ENCODE measurements at places on chromosomes 7 and 10. TPM values are rescaled to one million over a fixed set of nuclear protein-coding genes. Genes with fewer than 3 reads are reported as not detected.

The CHCHD3 gene
- 65.3 TPM for total RNA-seq

The COL28A1 gene
- not detected for total RNA-seq

The NAT16 gene
- not detected for total RNA-seq

GRCh38 chr10:60277656-60278055 is 112.0 kb downstream of the ANK3 start:
- DNase-seq: no peak
- no peaks in the 10 kb centered on the region for H3K27me3 ChIP-seq
- H3K27ac ChIP-seq: no peak overlapping the region
- no peaks in the 10 kb centered on the region for H3K36me3 ChIP-seq
- no peak overlapping the region for H3K4me3 ChIP-seq

GRCh38 chr10:8696746-8697145 is 642.3 kb downstream of the GATA3 start:
- no peak overlapping the region for H3K4me3 ChIP-seq
- H3K27me3 ChIP-seq: no peaks in the 10 kb centered on the region
- no peak for DNase-seq
- H3K36me3 ChIP-seq: no peaks in the 10 kb centered on the region
- H3K27ac ChIP-seq: no peak overlapping the region
- no peaks in the 10 kb centered on the region for H3K4me1 ChIP-seq

GRCh38 chr10:77746047-77746707 is 108.6 kb upstream of the KCNMA1 start:
- no peak overlapping the region for H3K4me3 ChIP-seq
- no peaks in the 10 kb centered on the region for H3K4me1 ChIP-seq
- no peaks in the 10 kb centered on the region for H3K27me3 ChIP-seq
- H3K36me3 ChIP-seq: no peaks in the 10 kb centered on the region

GRCh38 chr10:6014241-6014761 is 37.0 kb upstream of the IL15RA start:
- peaks cover 6% of the 10 kb centered on the region for H3K27me3 ChIP-seq
- H3K4me1 ChIP-seq: no peaks in the 10 kb centered on the region
- H3K36me3 ChIP-seq: no peaks in the 10 kb centered on the region
- H3K4me3 ChIP-seq: no peak overlapping the region
- H3K27ac ChIP-seq: no peak overlapping the region
- DNase-seq: peak; percentile 53

The CASTOR2 gene
- total RNA-seq: 25.5 TPM

- H3K4me1 ChIP-seq: peaks cover 15% of the 10 kb centered on the region
- H3K27me3 ChIP-seq: no peaks in the 10 kb centered on the region
- peak; percentile 70 for DNase-seq
- no peaks in the 10 kb centered on the region for H3K36me3 ChIP-seq
Measured at GRCh38 chr7:7103343-7104313, 78.7 kb upstream of the C1GALT1 start.

DNA sequence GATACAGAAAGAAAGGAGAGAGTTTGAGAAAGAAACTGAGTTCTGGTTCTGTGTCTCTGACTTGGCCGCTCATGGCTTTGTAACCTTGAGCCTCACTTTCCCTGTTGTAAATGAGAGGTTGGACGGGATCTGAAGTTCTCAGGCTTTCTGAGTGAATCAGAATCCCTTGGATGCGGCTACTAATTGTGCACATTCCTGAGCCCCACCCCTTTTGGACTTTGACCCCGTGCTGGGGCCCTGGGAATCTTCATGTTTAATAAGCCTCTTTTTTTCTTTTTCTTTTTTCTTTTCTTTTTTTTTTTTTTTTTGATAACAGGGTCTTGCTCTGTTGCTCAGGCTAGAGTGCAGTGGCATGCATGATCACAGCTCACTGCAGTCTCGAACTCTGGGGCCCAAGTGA is 26.9 kb downstream of the SLC25A28 start:
- peaks cover 2% of the 10 kb centered on the region for H3K27me3 ChIP-seq
- no peaks in the 10 kb centered on the region for H3K4me1 ChIP-seq
- no peak for DNase-seq
- no peaks in the 10 kb centered on the region for H3K36me3 ChIP-seq

- peaks cover 2% of the 10 kb centered on the region for H3K4me1 ChIP-seq
- H3K36me3 ChIP-seq: no peaks in the 10 kb centered on the region
- no peak for DNase-seq
- no peak overlapping the region for H3K4me3 ChIP-seq
- H3K27ac ChIP-seq: no peak overlapping the region
Measured at GRCh38 chr7:159139639-159140038, 5.0 kb downstream of the VIPR2 start.

Measured in endothelial cell of umbilical vein (primary cell).